ENCODE measurements at places on chromosomes 4 and X. TPM values are rescaled to one million over a fixed set of nuclear protein-coding genes. Genes with fewer than 3 reads are reported as not detected.

Gene TCEANC
- polyA plus RNA-seq, result 6.1 TPM

Gene RAB40A
- polyA plus RNA-seq, result 3.4 TPM

Gene ANXA10
- polyA plus RNA-seq, result 0.34 TPM

Gene PCDH11X
- 0.36 TPM for polyA plus RNA-seq

Gene UGT2B10
- not detected for polyA plus RNA-seq

Gene REST
- polyA plus RNA-seq, result 47.5 TPM

Gene GRID2
- 3.3 TPM for polyA plus RNA-seq

Gene RFC1
- polyA plus RNA-seq, result 74.3 TPM

Data from renal cortex interstitium (tissue), 15 donors.